ENCODE measurements at places on chromosomes 13 and 19.

DNA sequence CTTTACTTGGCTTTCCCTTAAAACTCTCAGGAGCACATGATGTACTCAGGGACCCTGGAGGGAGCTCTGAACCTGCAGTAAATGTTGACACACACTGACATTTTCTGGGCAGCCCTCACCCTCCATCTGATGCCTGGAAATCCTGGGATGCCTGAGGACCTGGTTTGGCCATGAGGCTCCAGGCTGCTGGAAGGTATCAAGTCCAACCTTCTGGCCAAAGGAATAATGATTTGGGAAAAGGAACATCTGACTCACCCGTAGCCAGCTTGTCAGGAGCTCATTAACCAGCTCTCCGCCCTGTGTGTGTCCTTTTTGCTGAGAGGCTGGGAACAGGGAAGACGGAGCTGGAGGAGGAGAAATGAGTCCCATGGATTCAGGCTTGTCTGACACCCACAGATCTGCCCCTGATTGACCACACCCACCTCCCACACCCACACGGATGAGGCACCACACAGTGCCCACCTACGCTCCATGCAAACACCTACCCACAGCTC lies 10.3 kb downstream of the ZNF558 start:
- no peak for DNase-seq
- no peaks in the 10 kb centered on the region for H3K27me3 ChIP-seq
- peaks cover 88% of the 10 kb centered on the region for H3K36me3 ChIP-seq
- H3K27ac ChIP-seq, result no peak overlapping the region

DNA sequence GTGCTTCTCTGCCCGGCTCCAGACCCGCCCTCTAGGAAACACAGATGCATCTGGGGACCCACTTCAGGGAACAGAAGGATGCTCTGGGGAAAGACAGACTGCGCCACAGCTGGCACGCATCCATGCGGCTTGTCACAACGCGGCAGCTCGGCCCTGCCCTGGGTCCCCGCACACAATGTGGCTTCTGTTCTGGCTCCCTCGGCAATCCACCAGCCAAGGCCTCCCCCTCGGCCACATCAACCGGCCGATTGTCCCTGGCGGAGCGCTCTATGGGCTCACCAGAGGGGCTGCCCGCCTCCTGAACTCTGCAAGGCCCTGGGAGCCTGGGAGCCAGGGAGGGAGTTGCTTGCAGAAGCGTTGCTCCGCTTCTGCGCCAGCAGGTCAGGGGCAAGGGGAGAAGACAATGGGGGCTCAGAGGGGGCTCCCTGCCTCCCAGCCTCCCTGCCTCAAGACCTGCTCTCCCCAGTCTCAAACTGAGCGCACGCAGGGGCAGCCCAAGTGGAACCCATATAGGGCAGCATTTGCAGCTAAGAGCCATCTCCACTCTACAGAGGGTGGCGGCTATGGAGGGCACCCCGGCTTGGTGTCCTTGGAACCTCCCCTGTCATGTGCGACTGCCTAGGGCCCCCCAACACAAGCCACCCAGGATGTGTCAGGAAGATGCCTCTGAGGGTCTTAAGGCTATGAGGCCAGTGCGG lies 37.9 kb downstream of the MLLT1 start:
- DNase-seq, result no peak
- H3K27me3 ChIP-seq, result no peaks in the 10 kb centered on the region
- no peak overlapping the region for H3K27ac ChIP-seq
- no peak overlapping the region for H3K4me3 ChIP-seq
- peaks cover 17% of the 10 kb centered on the region for H3K4me1 ChIP-seq
- H3K36me3 ChIP-seq, result peaks cover 19% of the 10 kb centered on the region

DNA sequence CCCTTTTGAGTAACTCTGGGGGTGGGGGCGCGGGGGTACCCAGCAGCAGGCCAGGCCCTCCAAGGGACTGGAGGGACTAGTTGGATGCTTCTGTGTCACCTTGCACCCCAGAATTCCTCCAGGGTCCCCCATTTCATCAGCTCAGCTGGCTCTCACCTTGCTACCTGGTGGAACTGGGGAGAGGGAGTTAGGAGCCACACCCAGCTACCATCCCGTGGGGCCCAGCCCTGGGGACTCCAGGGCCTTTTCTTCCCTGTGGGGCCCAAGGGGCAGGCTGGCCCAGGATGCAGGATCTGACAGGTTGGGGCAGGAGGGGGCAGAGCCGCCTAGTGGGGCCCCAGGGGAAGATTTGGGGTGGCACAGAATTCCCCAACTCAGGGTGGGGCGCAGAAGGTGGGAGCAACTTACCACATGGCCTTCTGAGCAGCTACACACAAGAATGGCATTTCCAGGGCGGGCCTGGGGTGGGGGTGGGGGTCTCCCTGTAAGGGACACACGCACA lies 32.8 kb upstream of the NANOS3 start:
- H3K36me3 ChIP-seq, result no peaks in the 10 kb centered on the region
- H3K4me3 ChIP-seq, result peak overlapping the region; percentile 85
- H3K27me3 ChIP-seq, result no peaks in the 10 kb centered on the region
- no peak for DNase-seq
- peaks cover 30% of the 10 kb centered on the region for H3K4me1 ChIP-seq
- peak overlapping the region; percentile 91 for H3K27ac ChIP-seq

- DNase-seq, result no peak
- no peak overlapping the region for H3K4me3 ChIP-seq
- peaks cover 7% of the 10 kb centered on the region for H3K27me3 ChIP-seq
- peaks cover 13% of the 10 kb centered on the region for H3K4me1 ChIP-seq
Observed at GRCh38 chr19:33722456-33723239, 74.0 kb upstream of the KCTD15 start.

DNA sequence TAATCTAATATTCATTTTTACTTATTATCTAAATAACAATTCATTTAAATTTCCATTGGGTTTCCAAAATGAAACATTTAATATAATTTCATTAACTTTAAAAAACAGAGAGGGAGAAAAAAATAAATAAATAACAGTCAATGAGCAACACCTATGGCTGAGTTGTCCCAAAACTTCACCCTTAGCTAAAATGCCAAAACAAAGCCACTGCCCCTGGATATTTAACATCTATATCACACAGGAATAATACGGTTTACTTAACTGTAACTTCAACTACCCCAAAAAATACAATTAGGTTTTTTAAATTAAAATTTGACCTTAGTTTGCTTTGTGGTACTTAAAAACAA lies 541 bp downstream of the ELF1 start:
- peaks cover 65% of the 10 kb centered on the region for H3K4me1 ChIP-seq
- no peaks in the 10 kb centered on the region for H3K27me3 ChIP-seq
- peaks cover 7% of the 10 kb centered on the region for H3K36me3 ChIP-seq
- peak overlapping the region; percentile 96 for H3K27ac ChIP-seq
- no peak for DNase-seq

DNA sequence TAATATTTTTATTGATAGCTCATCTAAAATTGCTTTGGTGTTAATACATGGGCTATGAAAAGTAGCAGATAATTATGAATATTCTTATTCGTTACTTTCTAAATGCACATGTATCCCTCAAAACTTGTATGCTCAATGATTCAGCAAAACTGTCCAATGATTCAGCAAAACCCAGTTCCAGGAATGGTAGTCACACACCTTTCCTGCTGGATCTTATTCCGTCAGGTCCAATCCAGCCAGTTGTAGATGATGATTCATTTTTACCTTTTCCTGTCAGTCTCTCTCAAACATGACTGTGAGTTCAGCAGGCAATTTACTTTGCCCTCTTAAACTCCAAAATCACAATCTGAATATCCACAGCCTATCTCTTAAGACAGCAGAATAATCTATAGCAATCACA lies 1082.6 kb downstream of the EFNB2 start:
- H3K36me3 ChIP-seq, result no peaks in the 10 kb centered on the region
- no peak for DNase-seq
- no peaks in the 10 kb centered on the region for H3K27me3 ChIP-seq
- H3K4me1 ChIP-seq, result no peaks in the 10 kb centered on the region
- H3K4me3 ChIP-seq, result no peak overlapping the region

DNA sequence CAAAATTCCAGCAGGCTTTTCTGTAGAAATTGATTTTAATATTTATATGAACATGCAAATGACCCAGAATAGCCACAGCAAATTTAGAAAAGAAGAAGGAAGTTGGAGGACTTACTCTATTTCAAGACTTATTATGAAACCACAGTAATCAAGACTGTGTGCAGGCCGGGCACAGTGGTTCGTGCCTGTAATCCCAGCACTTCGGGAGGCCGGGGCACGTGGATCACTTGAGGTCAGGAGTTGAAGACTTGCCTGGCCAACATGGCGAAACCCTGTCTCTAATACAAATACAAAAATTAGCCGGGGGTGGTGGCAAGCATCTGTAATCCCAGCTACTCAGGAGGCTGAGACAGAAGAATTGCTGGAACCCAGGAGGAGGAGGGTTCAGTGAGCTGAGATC lies 6.0 kb upstream of the FFAR2 start:
- H3K4me3 ChIP-seq, result no peak overlapping the region
- peaks cover 7% of the 10 kb centered on the region for H3K4me1 ChIP-seq
- H3K27ac ChIP-seq, result no peak overlapping the region
- no peaks in the 10 kb centered on the region for H3K36me3 ChIP-seq
- DNase-seq, result no peak

- no peak for DNase-seq
- H3K27me3 ChIP-seq, result peaks cover 4% of the 10 kb centered on the region
- H3K27ac ChIP-seq, result no peak overlapping the region
- peaks cover 18% of the 10 kb centered on the region for H3K4me1 ChIP-seq
- no peak overlapping the region for H3K4me3 ChIP-seq
Observed at GRCh38 chr13:29569253-29570050, 26.0 kb downstream of the SLC7A1 start.

- no peak overlapping the region for H3K27ac ChIP-seq
- DNase-seq, result no peak
- no peaks in the 10 kb centered on the region for H3K27me3 ChIP-seq
- peaks cover 3% of the 10 kb centered on the region for H3K4me1 ChIP-seq
- no peak overlapping the region for H3K4me3 ChIP-seq
Observed at GRCh38 chr13:45401314-45401713, 16.9 kb downstream of the SLC25A30 start.

- no peaks in the 10 kb centered on the region for H3K27me3 ChIP-seq
- DNase-seq, result no peak
- H3K27ac ChIP-seq, result no peak overlapping the region
- H3K4me3 ChIP-seq, result no peak overlapping the region
- H3K4me1 ChIP-seq, result no peaks in the 10 kb centered on the region
- no peaks in the 10 kb centered on the region for H3K36me3 ChIP-seq
Observed at GRCh38 chr13:37443538-37443937, 155.0 kb downstream of the POSTN start.

GRCh38 chr13:85651440-85651839 lies 147.8 kb downstream of the SLITRK6 start:
- H3K36me3 ChIP-seq, result no peaks in the 10 kb centered on the region
- H3K27ac ChIP-seq, result no peak overlapping the region
- no peak for DNase-seq
- no peaks in the 10 kb centered on the region for H3K4me1 ChIP-seq
- H3K4me3 ChIP-seq, result no peak overlapping the region
- H3K27me3 ChIP-seq, result no peaks in the 10 kb centered on the region

GRCh38 chr13:78497702-78498355 lies 105.5 kb downstream of the POU4F1 start:
- no peak for DNase-seq
- peaks cover 8% of the 10 kb centered on the region for H3K27me3 ChIP-seq
- H3K4me3 ChIP-seq, result no peak overlapping the region
- no peaks in the 10 kb centered on the region for H3K4me1 ChIP-seq
- H3K36me3 ChIP-seq, result no peaks in the 10 kb centered on the region
- no peak overlapping the region for H3K27ac ChIP-seq

- H3K4me1 ChIP-seq, result no peaks in the 10 kb centered on the region
- no peak for DNase-seq
- H3K4me3 ChIP-seq, result no peak overlapping the region
- no peaks in the 10 kb centered on the region for H3K27me3 ChIP-seq
- no peaks in the 10 kb centered on the region for H3K36me3 ChIP-seq
Observed at GRCh38 chr13:102317593-102317992, 84.3 kb downstream of the FGF14 start.

- no peaks in the 10 kb centered on the region for H3K36me3 ChIP-seq
- no peak for DNase-seq
- no peaks in the 10 kb centered on the region for H3K4me1 ChIP-seq
- H3K4me3 ChIP-seq, result no peak overlapping the region
- H3K27ac ChIP-seq, result no peak overlapping the region
Observed at GRCh38 chr13:106612688-106613087, 44.8 kb upstream of the ARGLU1 start.
